Activated naive CD4-positive, alpha-beta T cell treated with Interleukin-2 at 50 U/mL for 16 hours (primary cell): ENCODE measurements at places on chromosomes 2 and 18.

- DNase-seq: no peak
Observed at GRCh38 chr2:47033102-47033880, 117.7 kb upstream of the MCFD2 start.

DNA sequence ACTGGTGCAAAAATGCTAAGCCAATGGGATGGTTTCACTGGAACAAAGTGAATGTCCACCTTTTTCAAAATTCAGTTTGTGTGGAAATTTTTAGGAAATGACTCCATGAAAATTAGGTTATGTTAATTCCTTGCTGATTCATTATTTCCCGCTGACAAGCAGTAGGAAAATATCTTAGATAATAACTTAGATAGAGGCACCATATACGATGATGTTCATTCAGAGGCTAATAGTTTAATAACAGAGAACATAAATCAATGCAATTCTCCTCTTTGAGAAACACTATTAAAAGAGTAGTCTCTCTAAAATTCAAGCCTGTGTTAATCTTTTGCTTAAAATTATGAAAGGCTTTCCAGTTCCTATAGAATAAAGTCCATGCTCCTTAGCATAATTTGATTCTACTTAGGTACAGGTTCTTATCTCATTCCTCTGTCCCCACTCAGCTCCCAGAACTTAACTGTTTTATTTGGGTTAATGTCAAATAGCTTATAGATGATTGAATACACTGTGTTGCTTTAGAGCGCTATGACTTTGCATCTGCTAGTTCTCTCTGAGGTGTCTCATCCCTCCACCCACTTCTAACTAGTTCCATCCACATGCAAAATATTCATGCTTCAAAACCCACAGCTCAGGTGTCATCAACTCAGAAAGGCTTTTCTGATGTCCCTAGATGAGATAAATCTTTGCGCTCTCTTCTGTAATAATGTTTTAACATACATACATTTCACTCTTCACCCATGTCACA is 503.6 kb downstream of the ERBB4 start:
- DNase-seq: no peak

- DNase-seq: no peak
Observed at GRCh38 chr2:27086724-27087593, at the start of gene KHK. Gene KHK, plus strand, starts transcription at chr2:27086772. Its CDS starts 488 bp downstream, at chr2:27087260.

- no peak for DNase-seq
Observed at GRCh38 chr2:235046589-235046988, 94.8 kb downstream of the SH3BP4 start.

GRCh38 chr2:126971481-126972278 is 73.0 kb downstream of the TEX51 start:
- peak; percentile 66 for DNase-seq
